ENCODE measurements at places on chromosomes 1 and 21. TPM values are rescaled to one million over a fixed set of nuclear protein-coding genes. Genes with fewer than 3 reads are reported as not detected.

The ADCY10 gene
- total RNA-seq = not detected

The OLIG2 gene
- total RNA-seq = 1.3 TPM

The TRIM67 gene
- total RNA-seq = 0.17 TPM

The EPHA2 gene
- 50.8 TPM for total RNA-seq

The RIPPLY3 gene
- not detected for total RNA-seq

The C1orf185 gene
- total RNA-seq = not detected

The DPT gene
- total RNA-seq = 0.69 TPM

All from Daoy (cell line).